Posterior vena cava (tissue), 2 donors: ENCODE measurements at places on chromosomes 7 and 10. TPM values are rescaled to one million over a fixed set of nuclear protein-coding genes. Genes with fewer than 3 reads are reported as not detected.

GRCh38 chr7:2259480-2259879, 17.5 kb downstream of the NUDT1 start:
- no peak for DNase-seq

DNA sequence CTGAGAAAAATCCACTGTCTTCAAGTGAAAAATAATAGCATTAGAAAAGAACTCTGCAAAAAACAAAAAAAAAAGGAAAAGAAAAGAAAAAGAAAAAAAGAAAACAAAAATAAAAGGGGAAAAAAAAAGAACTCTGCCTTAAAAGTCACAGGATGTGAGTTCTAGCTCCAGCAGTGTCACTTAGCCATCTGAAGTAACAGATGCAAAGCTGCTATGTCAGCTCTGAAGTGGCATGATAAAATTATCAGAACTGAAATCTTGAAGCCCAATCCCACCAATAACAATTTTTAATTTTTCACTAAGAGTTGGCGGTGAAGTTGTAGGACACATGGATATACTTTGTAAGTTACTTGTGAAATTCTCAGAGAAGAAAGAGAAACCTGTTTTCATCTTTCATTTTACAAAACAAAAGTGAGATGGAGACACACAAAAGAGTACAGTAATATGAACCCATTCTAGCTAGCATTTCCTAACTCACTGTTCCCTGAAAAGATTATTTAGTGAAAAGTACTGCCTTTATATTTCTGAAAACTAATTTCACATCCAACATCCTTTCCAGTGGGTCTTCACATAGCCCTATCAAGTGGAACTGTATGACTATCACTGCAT, 103.5 kb downstream of the ELAPOR2 start:
- no peak for DNase-seq

DNA sequence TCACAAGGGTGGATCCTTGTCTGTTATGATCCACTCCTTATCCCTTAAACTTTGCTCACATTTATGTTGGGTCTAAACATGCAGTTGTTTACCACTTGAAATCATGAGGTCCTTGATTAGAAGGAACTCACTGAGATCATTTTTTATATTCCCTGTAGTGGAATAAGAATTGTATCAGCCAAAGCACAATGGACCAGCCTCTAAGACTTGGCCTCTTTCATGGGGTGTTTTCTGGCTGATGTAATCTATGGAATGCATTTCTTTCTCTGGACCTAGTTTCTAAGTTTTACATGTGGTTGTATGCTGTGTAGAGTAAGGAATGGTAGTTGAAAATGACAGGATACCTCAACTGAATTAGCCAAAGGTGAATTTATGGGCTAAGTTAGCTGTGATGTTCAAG, 376.6 kb downstream of the SORCS3 start:
- DNase-seq: no peak

The TMEM178B gene
- 1.2 TPM for total RNA-seq

DNA sequence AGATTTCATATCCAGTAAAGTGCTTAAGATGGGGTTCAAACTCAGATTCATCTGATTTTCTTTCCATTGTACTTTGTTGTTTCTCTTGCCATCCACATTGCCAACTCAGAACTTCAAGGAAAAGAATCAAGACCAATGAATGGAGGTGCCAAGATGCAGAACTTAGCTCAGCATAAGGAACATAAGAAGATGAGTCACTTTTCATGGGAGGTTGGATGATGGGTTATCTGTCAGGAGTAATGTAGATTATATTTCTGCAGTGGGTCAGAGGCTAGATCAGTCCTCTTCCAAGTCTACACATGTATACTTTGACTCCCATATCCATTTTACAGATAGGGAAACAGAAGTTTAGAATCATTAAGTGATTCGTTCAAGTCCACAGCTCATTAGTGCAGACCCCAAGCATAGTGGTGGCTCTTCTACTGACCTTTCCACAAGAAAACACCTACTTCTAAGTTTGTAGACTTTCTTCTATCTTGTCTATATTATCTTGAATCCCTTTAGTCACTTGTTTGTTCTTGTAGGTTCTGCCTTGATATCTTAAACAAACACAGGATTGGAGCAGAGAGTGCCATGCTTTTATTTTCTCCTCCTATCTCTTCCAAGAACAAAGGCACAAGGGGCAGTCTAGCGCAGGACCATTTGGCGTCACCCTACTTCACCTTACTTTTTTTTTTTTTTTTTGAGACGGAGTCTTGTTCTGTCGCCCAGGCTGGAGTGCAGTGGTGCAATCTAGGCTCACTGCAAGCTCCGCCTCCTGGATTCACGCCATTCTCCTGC, 14.0 kb upstream of the ADD3 start:
- no peak for DNase-seq

DNA sequence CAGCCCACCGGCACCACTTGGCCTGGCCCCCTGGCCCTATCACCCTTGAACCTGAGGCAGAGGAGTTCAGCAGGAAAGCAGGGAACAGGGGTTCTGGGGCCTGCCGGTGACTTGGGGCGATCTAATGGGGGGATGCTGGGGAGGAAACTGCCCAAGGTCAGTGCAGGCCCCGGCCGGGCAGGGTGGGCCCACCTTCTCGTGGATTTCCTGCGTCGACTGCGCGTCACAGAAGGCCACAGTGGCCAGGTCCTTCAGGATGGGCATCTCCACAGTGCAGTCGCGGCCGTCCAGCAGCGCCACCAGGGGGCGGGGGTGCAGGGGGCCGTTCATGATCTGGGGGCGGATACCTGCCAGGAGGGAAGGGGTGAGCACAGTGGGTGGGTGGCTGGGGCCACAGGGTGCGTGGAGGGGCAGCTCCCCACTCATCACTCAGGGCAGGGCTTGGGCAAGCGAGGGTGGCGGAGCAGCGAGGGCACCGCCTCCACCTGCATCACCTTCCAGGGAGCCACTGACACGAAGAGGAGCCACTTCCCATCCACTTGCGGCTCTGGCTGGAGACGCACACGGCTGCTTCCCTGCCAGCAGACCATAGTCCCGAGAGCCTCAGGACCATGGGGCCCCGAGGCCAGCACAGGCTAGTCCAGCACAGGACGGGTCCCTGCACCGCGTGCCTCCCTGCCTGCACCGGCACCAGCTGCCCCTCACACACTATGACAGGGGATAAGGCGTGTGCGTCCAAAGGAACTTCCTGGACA, 61.4 kb downstream of the ZRANB1 start:
- peak; percentile 54 for DNase-seq

GRCh38 chr7:45682836-45683555, 108.8 kb downstream of the ADCY1 start:
- DNase-seq: no peak

DNA sequence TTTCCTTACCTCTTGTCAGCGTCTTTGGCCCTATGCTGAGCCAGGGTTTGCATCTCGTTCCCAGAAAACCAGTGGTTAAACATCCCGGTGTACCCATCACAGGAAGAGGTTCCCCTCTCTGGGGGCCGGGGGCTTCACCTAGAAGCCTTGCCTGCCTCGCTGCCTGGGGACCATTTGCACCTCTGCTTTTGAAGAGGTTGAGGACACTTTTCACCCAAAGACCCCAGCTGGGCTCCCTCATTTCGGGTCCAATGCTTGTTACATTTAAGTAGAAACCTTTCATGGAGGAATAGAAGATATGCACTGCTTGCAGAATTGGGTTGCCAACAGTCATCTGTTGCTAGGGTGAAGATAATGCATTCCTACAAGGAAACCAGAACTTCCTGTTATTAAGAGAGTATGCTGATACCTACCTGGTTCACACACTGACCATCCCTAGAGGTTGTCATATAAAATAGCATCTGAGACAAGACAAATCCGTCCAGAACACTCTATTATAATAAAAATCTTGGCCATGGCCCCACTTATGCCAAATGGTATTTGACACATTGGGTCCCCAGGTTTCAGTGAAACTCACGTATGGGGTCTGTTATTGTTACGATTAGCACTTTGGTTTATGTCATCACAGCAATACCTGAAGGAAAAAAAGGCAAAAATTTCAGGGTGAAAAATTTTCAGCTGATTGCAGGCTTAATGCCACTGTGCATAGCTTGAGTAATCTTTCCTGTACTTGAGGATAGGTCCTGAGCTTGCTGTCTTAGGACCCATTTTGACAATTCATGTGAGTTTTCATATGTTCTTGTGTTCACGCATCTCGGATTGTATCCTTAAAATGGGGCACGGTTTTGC, 917 bp downstream of the ZNF365 start:
- DNase-seq: no peak

GRCh38 chr10:103327906-103328305, 23.0 kb downstream of the PCGF6 start:
- peak; percentile 28 for DNase-seq

GRCh38 chr7:91411060-91411459, 146.8 kb downstream of the FZD1 start:
- no peak for DNase-seq

DNA sequence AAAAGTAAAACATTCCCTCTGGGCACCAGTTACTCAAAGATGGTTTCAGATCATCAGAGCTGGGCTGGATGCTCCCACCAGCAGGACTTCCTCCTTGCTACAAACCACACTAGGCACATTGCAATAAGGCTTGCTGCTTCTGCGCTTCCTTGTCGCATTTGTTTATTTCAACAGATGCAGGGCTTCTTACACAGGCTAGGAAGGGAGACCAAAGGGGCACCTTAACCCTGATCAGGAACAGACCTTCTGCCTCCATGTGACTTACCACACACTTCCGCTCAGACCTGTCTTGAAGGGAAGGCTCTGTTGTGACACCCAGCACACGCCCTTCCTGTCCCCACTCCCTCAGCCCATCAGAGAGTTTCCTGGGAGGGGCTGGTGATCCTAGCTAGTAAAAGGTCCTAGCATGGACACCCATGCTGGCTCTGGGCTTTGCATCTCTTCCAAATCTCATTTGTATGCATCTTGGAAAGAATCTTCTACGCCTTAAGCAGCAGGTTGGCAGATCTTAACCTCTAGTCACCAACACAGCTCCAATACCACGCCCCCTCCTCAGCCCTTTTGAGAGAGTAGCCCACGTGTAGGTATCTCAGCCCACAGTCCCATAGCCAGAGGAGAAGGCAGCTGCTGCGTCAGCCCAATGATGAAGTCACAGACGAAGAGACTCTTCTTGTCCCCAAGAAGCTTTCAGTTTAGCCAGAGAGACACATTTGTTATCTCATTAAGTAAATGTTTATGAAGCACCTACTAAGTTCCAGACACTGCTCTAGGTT, 47.1 kb upstream of the SVIL start:
- DNase-seq: no peak

DNA sequence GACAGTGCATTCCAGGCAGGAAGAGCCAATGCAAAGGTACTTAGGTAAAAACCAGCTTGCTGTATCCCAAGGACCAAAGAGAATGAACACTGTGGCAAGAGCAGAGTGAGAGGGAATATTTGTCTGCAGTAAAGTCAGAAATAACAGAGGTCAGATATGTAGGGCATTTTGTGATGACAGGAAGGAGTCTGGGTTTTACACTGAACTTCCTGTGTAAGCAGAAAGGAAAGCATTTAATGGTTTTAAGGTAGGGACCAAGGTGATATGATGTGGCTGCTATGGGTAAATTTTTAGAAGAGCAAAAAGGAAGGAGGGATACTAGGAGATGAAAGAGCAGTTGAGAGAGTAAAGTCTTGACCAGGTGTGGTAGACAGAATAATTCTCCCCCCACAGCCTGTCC, 10.1 kb downstream of the ABCB1 start:
- DNase-seq: no peak

- DNase-seq: no peak
Measured at GRCh38 chr7:40301486-40302068, 166.8 kb downstream of the SUGCT start.

The HK1 gene
- total RNA-seq: 75.6 TPM

- DNase-seq: no peak
Measured at GRCh38 chr7:83835424-83835823, 186.5 kb upstream of the SEMA3E start.

GRCh38 chr7:96310110-96310509, 11.8 kb downstream of the SLC25A13 start:
- no peak for DNase-seq

GRCh38 chr10:103676851-103677417, 178.4 kb downstream of the SH3PXD2A start:
- DNase-seq: peak; percentile 95

DNA sequence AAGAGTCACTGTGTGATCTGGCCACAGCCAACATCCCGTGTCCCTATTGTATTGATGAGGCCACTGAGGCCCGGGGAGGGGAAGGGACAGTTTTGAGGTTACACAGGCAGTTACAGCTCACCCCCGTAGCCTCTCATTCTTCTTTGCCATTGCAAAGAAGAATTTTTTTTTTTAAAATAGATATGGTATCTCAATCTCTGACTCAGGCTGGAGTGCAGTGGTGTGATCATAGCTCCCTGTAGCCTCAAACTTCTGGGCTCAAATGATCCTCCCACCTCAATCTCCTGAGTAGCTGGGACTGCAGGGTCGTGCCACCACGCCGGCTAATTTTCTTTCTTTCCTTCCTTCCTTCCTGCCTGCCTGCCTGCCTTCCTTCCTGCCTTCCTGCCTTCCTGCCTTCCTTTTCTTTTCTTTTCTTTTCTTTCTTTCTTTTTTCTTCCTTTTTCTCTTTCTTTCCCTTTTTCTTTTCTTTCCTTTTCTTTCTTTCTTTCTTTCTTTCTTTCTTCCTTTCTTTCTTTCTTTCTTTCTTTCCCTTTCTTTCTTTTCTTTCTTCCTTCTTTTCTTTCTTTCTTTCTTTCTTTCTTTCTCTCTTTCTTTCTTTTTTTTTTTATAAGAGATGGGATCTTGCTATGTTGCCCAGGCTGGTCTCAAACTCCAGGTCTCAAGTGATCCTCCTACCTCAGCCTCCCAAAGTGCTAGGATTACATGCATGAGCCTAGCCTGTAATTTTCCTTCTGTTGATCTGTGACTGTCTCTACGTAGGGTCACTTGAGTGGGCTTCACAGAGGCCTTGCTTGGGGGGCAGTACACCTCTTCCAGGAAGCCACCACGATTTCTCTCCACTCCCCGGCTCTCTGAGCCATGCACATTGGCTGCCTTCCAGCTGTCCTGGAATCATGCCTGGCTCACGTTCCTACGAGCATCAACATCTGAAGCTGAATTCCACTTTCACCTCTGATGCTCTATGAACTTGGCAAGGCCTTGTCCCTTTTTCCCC, 31.3 kb downstream of the TMEM270 start:
- DNase-seq: no peak

The DENND2A gene
- total RNA-seq: 26.4 TPM
